Jurkat, Clone E6-1 (cell line): ENCODE measurements at places on chromosomes 4 and X.

DNA sequence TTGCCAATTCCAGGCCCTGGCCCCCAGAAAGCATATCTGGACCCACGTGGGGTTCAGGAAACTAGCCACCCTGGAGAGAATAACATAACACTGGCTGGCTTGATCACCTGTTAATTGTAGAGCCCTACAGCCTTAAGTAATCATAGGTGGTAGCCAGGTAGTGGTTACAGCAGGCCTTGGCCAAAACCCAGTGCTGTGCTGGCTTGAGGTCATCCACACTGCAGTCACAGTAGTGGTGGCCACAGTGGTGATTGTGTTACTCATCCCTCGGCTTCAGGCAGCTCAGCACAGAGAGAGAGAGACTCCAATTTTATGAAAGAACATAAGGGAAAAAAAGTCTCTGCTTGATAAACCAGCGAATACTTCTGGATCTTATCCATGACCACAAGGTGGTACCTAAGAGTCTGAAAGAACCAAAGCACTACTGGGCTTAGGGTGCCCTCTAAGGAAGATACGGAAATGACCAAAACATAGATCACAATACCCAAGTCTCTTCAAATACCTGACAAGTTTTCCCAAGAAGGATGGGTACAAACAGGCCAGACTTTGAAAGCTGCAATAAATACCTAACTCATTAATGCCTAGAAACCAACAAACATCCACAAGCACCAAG, 46.6 kb upstream of the CDX4 start:
- no peak for DNase-seq

DNA sequence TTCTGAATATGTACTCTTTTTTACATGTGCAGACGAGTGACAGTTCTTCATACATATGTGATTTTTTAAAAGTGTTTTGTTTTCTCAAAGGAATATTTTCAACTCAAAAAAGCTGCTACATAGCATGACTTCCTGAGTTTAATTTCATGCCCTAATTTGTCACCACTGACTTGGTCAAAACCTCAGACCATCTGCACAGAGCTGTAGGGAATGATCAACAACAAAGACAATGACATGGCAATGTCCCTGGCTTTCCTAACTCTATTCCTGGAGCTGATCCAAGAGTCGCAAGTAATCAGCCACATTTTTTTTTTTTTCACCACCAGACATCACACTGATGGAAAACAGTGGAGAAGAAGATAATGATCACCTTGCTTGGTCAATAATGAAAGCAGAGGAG, 97.7 kb downstream of the TMA16 start:
- no peak for DNase-seq

DNA sequence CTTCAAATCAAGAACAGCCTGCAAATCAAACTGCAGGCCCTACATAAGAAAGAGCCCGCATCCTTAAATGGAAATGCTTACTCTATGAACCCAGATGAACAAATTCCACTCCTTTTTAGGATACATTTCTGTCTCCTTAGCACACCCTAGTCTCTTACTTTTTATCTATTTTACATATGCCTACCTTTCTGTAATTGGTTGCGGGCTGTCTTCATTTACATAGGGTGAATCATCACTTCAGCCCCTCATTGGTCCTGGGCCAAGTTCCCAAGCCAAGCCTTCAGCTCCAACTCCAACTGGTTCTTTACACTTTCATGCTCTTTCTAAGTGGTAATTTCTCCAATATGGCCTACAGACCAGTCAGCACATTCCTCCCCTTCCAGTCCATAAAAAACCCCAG, 219.3 kb downstream of the TRAM1L1 start:
- no peak for DNase-seq

DNA sequence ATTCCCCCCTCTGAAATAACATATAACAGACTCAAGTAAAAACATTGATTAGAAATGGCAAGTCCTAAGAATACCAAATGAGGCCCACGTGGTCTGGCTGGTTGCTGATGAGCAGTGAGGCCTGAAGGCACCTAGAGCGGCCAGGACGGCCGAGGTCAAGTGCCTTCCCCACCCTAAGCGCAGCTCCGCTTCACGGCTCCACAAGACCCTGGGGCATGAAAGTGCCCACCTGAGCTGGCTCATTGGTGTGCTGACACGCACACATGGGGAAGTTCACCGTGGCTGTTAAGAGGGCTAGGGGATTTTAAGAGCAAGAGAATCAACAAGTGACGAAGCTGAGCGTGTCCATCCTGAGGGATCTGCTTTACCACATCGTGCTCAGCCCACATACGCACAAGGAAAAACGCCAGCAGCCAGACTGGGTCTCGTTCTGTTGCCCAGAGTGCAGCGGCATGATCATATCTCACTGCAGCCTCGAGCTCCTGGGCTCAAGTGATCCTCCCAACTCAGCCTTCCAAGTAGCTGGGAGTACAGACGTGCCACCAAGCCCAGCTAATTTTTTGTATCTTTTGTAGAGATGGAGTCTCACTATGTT, 22.4 kb downstream of the DCTD start:
- DNase-seq = no peak

DNA sequence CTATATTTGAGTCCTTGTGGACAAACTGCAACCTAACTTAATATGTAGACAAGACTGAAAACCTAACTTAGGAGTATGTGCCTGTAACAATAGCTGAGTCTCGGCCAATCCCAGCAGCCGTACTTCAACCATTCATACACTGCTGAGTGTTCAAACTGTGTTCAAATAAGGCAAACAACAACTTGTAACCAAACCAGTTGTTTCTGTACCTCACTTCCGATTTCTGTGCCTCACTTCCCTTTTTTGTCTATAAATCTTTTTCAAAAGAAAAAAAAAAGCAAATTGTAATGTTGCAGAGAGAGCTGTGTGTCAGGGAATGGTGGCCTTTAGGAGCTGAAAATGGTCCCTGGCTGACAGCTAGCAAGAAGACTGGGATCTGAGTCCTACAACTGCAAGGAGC, 46.0 kb downstream of the GEMIN8 start:
- no peak for DNase-seq

- DNase-seq = no peak
Measured at GRCh38 chr4:118273642-118274041, 79.2 kb downstream of the PRSS12 start.

- DNase-seq = peak; percentile 76
Measured at GRCh38 chr4:25859429-25860148, 3.2 kb downstream of the SEL1L3 start.

DNA sequence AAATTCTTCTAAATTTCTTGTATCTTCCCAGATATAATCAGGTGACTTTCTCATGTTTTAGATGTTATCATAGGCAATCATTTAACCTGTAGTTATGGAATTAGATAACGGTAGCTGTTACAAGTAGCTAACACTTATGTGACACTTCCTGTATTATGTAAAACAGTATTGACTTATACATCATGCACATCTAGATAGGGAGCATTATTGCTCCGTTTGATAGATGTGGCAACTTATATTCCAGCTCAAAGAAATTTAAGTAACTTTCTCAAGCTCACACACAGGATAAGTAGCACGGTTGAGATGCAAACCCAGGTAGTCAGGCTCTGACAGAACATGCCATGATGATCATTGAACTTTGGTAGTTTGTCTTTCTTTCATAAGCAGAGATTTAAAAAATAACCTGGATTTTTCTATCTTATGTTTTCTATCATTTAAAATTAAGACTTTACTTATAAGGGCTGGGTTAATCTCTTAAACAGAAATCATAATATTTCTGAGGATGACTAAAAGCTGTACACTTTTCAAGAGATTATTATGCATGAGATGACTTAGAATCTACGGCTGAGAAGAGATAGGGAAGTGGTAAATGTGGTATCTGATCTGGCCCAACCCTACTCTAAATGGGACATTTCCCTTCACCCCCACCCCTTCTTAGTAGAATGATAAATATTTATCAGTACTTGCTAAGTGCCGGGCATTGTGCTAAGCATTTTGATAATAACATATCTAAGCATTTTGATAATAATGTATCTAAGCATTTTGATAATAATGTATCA, 69.1 kb upstream of the HPGD start:
- peak; percentile 54 for DNase-seq

DNA sequence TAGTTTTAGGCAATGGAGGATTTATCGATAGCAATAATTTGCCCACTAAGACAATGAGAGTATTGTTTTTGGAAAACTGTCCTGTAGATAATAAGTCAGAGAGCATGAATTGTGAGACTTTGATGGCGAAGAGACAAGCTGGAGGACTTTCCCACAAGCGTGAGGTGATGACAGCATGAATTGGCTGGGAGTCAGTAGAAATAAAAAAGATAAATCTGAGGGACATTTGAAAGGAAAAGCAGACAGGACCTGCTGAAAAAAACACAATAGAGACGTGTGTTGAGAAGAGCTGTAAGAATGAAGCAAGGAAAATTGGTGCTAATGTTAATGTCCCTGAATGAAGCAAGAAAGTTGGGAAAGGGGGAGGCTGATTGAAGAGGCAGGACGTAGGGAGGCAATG, 233.5 kb downstream of the DCTD start:
- no peak for DNase-seq

GRCh38 chrX:150768580-150769190, 75.5 kb downstream of the MTMR1 start:
- DNase-seq = no peak

DNA sequence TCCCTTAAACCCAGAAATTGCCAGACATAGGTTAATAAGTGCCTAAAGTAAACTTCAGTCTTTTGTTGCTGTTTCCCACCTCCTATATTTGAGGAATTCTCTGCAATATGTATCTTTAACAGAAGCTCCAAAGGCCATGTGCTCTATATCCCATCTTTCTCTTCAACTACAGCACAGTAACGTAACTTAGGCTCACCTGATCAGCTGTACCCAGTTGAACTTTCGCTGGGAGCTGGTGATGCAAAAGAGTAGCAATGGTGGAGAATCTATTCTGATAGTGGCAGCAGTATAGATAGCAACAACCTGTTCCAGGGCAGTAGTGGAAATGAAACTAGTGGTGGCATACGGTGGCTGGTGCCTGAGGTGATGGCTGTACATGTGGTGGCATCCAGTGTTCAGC, 33.2 kb upstream of the YTHDC1 start:
- no peak for DNase-seq

GRCh38 chr4:1172228-1172851, at the start of gene SPON2:
TSS of gene SPON2 (minus strand) at chr4:1172583.
- DNase-seq = no peak

- peak; percentile 78 for DNase-seq
Measured at GRCh38 chr4:1136048-1136447, 22.7 kb upstream of the RNF212 start.

DNA sequence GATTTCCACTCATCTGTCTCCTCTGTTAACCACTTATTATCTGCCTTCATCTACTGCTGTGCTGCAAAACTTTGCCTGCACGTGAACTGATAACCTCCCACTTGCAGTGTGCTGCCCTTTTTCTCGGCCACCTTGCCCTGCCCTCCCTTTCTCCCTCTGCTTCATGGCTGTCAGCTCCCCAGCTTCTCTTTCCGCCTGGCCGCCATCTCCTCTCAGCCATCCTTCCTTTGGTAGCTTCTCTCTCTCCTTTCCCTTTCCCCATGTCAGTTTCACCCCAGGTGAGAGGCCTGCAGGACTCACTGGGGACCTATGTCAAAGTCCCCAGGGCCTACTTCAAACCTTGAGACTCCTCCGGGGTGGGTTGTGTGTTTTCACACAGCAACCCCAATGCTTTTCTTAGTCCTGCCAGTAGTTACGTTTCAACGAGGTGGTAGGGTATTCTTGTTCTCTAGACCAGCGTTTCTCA, 6.6 kb downstream of the MSL3 start:
- no peak for DNase-seq

GRCh38 chrX:3271834-3272186, 74.6 kb downstream of the MXRA5 start:
- DNase-seq = no peak

GRCh38 chr4:80365928-80366327, 30.4 kb downstream of the CFAP299 start:
- DNase-seq = peak; percentile 45

GRCh38 chr4:134762053-134762452, 560.5 kb upstream of the PABPC4L start:
- peak; percentile 4 for DNase-seq

DNA sequence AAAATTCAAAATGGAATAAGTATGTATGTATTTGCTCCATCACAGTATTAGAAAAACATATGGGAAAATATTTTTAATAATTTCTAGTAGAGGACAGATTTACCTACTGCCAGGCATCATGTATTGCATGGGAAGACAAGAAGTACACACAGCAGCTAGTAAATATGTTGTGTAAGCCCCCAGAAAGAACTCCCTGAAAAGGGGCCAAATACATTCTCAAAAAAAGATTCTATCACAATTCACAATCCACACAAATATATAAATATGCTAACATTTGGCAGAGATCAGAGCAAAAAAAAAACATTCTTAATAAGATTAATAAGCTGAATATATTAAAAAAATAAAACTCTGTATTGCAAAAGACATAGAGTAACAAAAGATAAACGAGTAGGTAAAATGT, 28.0 kb downstream of the SLC10A6 start:
- no peak for DNase-seq

- DNase-seq = no peak
Measured at GRCh38 chrX:43386875-43387274, 269.2 kb upstream of the MAOA start.

DNA sequence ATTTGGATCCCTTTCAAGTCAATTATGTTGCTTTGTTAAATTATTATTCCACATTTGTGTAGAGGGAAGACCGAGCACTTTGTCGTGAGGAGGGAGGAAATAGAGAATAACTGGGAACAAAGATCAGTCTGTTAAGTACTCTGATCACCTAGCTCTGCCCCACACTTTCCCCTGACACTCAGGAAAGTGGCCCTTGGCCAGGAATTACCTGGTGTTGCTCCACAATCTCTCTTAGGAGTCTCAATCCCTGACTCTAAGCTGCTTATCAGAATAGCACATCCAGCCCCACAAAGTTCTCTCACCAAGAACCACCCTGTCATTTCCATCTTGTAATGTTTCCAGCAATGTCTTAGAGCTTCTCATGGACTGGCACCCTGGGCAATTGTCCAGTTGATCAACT, 83.8 kb upstream of the BMPR1B start:
- DNase-seq = no peak

DNA sequence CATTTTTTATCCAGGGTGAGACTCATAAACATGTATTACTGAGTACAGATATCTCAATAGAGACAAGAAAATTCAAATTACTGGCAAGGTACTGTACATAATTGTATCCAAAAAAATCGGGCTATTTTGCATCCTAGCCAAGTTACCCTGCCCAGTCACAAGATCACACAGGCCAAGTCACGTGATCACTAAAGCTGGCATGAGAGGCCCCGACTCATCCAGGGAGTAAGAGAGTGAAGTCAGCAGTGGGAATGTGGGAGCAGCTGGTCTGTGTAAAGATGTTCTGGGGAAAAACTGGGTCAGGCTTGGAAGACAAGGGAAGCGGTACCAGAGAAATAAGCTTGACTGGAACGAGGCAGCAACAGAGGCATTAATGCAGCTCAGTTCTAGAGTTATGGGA, 119.3 kb upstream of the STS start:
- no peak for DNase-seq

DNA sequence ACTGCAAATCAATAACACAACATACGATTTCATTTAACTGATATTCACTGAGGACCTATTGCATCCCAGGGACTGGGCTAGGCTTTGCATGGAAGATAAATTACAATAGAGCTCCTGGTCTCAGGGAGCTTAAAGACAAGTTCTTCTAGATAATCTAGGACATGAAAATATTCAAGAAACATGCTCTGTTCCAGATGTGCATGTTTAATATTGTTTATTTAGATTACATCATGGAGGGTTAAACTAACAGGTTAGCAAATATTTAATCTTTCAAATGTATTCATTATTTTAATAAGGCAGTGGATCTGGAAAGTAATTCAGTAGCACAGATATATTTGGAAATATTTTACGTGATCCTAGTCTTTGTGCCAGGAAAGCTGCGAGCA, 2430.3 kb downstream of the PCDH7 start:
- DNase-seq = no peak
